ENCODE measurements at places on chromosomes 1 and 21. TPM values are rescaled to one million over a fixed set of nuclear protein-coding genes. Genes with fewer than 3 reads are reported as not detected.

DNA sequence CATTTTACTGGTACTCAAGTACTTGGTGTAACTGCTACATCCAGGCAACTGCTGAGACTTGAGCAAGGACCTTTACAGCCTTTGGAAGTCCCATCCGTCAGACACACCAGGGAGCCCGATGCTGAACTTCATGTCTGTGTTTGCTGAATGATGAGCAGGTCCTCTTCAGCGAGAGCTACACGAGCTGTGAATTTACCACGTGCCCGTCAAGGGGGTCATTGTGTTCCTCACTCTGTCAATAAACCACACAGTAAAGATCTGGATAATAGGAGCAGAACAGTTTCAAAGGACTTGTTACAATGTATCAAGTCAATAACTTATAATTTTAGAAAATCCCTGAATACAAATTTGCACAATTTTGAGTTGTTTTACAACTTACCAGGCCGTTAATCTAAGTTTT, 427.2 kb downstream of the KIF26B start:
- DNase-seq, result no peak

DNA sequence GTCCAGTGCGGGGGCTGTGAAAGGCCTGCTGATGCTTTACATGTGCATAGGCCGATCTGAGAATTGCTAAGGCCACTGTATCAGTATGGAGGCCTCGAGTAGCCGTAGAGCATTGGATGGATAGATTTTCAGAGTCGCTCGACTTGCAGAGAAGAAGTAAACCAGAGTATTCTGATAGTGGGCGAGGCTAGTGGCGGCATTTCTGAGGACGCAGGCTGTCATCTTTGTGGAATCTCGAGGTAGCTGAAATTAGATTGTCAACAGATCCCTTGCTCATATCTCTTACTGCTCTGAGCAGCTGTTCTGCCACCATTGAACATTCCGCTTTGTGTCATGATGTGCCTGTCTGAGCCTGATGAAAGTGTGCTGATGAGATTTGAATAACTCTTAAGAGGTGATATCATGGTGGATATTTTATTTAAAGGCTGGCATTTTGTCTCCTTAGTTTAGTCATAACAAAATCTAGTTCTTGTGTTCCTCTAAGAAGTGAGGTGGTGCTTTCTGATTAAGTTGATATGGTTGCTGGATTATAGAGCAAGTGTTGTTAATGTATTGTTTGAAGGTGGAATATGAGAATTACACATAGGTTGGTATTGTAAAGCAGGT, 1.5 kb downstream of the KIF1B start:
- DNase-seq, result no peak

GRCh38 chr1:232389744-232390143, 240.2 kb downstream of the SIPA1L2 start:
- no peak for DNase-seq

COG2 gene
- 33.7 TPM for polyA plus RNA-seq

SLC25A44 gene
- polyA plus RNA-seq, result 31.0 TPM

CFHR1 gene
- 0.22 TPM for polyA plus RNA-seq

LORICRIN gene
- polyA plus RNA-seq, result not detected

WDR64 gene
- 0.42 TPM for polyA plus RNA-seq

CD1E gene
- polyA plus RNA-seq, result 0.36 TPM

All from right renal cortex interstitium (tissue), 3 donors.